Stimulated activated CD4-positive, alpha-beta T cell treated with anti-CD3 and anti-CD28 coated beads, Interleukin-15, amount 100 ng/mL, for 1 hour (primary cell): ENCODE measurements at places on chromosomes 7 and 10.

- DNase-seq = no peak
These were observed 157.6 kb downstream of the FAM107B start for GRCh38 chr10:14616955-14617730.

GRCh38 chr10:124990671-124991625, 49.0 kb downstream of the ZRANB1 start:
- no peak for DNase-seq

- DNase-seq = no peak
These were observed 1.4 kb downstream of the SFR1 start for GRCh38 chr10:104123397-104123796.

DNA sequence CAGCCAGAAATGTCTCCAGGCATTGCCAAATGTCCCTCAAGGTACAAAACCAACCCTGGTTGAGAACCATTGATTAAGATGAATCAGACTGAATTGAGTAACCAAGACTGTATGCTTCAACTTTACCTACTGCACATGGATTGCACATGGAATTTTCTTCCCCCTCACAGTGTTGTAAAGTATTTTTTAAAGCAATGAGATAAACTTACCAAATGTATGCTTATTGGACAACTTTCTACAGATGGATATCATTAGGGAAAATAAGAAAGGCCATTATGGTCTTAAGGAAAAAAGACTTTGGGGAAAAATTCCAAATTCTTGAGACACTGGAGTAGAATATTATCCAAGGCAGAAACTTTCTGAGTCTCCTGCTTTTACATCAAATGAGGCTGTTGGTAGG, 20.9 kb upstream of the MTPN start:
- DNase-seq = no peak

DNA sequence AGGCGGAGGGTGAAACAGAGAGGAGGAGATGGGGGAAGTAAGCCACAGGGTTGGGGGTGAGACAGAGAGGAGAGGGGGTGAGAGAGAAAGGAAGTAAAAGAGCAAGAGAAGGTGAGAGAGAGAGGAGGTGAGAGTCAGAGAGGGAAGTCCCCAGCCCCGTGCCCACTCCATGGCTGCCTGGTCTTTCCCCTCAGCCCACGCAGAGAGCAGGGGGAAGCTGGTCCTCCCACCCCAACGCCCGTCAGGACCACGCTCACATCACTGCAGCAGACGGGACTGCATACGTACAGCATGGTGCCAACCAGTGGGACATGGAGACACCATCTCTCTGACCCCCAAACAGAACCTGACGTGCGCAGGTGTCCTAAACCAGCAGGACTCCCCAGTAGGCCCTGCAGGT, 12.1 kb upstream of the PDGFA start:
- no peak for DNase-seq
